ENCODE measurements at places on chromosomes 7 and 10. TPM values are rescaled to one million over a fixed set of nuclear protein-coding genes. Genes with fewer than 3 reads are reported as not detected.

LIPF gene
- total RNA-seq = not detected

BMPER gene
- total RNA-seq = 6.2 TPM

DNA sequence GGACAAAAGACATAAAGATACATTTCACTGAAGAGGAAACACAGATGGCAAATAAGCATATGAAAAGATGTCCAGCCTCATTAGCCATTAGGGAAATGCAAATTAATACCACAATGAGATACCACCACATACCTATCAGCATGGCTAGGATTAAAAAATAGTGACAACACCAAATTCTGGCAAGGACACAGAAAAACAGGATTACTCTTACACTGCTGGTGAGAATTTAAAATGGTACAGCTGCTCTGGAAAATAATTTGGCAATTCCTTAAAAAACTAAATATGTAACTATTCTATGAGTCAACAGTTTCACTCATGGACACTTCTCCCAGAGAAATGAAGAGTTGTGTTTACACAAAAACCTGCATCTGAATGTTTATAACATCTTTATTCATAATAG, 121.1 kb downstream of the C10orf90 start:
- no peak for DNase-seq

GRCh38 chr10:12299222-12299965, 50.0 kb upstream of the CAMK1D start:
- DNase-seq = no peak

- no peak for DNase-seq
Observed at GRCh38 chr10:91511549-91512330, 101.6 kb downstream of the HECTD2 start.

- no peak for DNase-seq
Observed at GRCh38 chr10:125125951-125126735, 34.2 kb downstream of the CTBP2 start.

Data from liver (tissue), 10 donors.